ENCODE measurements at places on chromosomes 13 and 19. TPM values are rescaled to one million over a fixed set of nuclear protein-coding genes. Genes with fewer than 3 reads are reported as not detected.

DNA sequence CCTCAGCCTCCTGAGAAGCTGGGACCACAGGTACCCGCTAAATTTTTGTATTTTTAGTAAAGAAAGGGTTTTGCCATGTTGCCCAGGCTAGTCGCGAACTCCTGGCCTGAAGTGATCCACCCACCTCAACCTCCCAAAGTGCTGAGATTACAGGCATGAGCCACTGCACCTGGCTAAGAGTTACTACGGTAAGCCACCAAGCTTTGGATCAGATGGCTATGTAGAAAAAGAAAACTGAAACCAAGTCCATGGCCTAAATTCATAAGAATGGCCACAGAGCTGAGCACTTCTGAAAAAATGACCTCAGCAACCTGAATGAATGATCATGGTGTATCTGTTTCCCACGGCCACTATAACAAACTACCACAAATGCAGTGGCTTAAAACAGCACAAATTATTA, 9.4 kb downstream of the OPA3 start:
- H3K27ac ChIP-seq, result no peak overlapping the region
- H3K36me3 ChIP-seq, result peaks cover 2% of the 10 kb centered on the region
- no peak overlapping the region for H3K4me3 ChIP-seq

DNA sequence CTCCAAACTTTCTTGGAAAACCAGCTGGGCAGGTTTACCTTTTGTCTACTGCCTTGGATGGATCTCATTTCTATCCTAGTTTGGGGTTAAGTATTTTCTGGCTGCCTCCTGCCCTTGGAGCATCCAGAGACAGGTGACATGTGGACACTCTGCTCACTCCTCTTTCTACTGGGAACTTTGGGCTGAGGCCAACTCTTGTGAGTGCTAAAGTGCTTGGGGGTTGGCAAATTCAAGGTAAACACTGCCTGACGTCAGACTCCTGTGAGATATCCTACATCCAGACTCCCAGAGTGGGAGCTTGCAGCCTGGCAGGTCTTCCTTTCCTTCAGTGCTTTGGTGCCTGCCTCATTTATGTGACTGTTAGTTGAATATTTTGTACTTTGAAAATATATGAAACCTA, 388.1 kb downstream of the KCNRG start:
- H3K4me3 ChIP-seq, result no peak overlapping the region
- no peak overlapping the region for H3K27ac ChIP-seq
- no peaks in the 10 kb centered on the region for H3K36me3 ChIP-seq
- H3K27me3 ChIP-seq, result peaks cover 12% of the 10 kb centered on the region
- DNase-seq, result no peak
- no peaks in the 10 kb centered on the region for H3K4me1 ChIP-seq

- DNase-seq, result no peak
- no peaks in the 10 kb centered on the region for H3K4me1 ChIP-seq
- H3K4me3 ChIP-seq, result no peak overlapping the region
- H3K27ac ChIP-seq, result no peak overlapping the region
- peaks cover 8% of the 10 kb centered on the region for H3K27me3 ChIP-seq
- H3K36me3 ChIP-seq, result no peaks in the 10 kb centered on the region
Observed at GRCh38 chr13:25581351-25581750, 209.6 kb downstream of the ATP8A2 start.

DNA sequence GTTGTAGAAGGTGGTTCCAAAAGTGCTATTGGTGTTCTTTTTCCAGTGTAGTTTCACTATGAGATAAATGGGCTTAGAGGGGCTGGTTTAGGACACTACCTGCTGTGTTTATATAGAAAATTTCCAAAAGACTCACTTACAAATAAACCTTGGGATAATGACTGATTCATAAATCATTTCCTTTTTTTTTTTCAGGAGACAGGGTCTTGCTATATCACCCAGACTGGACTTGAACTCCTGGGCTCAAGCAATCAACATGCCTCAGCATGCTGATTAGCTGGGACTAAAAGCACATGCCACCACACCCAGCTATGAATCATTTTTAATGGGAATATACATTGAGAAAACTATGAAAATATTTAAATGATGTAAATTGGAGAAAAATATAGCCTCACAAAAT, 376.6 kb downstream of the PCDH9 start:
- no peak overlapping the region for H3K27ac ChIP-seq
- DNase-seq, result no peak
- no peaks in the 10 kb centered on the region for H3K27me3 ChIP-seq

- DNase-seq, result no peak
- no peaks in the 10 kb centered on the region for H3K36me3 ChIP-seq
- H3K4me3 ChIP-seq, result no peak overlapping the region
- peaks cover 6% of the 10 kb centered on the region for H3K27me3 ChIP-seq
Observed at GRCh38 chr13:23642110-23642509, 71.9 kb downstream of the TNFRSF19 start.

GRCh38 chr19:40252395-40252794, 25.9 kb upstream of the CCNP start:
- no peak overlapping the region for H3K4me3 ChIP-seq
- no peak overlapping the region for H3K27ac ChIP-seq
- peaks cover 3% of the 10 kb centered on the region for H3K4me1 ChIP-seq
- no peaks in the 10 kb centered on the region for H3K27me3 ChIP-seq

GRCh38 chr13:97114651-97115050, 107.5 kb upstream of the MBNL2 start:
- H3K36me3 ChIP-seq, result no peaks in the 10 kb centered on the region
- H3K27ac ChIP-seq, result no peak overlapping the region
- peaks cover 33% of the 10 kb centered on the region for H3K27me3 ChIP-seq
- no peak overlapping the region for H3K4me3 ChIP-seq

DNA sequence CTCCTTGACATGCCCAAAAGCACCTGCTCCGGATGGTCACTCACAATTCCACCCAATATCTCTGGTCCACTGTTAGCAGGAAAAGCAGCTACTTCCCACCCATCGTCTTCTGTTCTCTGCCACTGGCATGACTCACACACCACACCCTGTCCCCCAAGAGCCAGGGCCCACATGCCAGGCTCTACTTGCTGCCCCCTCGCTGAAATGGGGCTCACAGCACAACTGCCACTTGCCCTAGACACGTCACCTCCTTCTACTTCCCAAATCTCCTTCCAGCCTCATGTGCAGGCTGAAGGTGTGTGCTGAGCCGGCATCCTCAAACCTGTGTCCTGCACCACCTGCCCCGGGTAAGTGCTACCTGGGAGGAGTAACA, 65.0 kb downstream of the TBC1D4 start:
- H3K4me3 ChIP-seq, result no peak overlapping the region
- H3K4me1 ChIP-seq, result no peaks in the 10 kb centered on the region
- H3K27me3 ChIP-seq, result peaks cover 5% of the 10 kb centered on the region
- DNase-seq, result no peak

DNA sequence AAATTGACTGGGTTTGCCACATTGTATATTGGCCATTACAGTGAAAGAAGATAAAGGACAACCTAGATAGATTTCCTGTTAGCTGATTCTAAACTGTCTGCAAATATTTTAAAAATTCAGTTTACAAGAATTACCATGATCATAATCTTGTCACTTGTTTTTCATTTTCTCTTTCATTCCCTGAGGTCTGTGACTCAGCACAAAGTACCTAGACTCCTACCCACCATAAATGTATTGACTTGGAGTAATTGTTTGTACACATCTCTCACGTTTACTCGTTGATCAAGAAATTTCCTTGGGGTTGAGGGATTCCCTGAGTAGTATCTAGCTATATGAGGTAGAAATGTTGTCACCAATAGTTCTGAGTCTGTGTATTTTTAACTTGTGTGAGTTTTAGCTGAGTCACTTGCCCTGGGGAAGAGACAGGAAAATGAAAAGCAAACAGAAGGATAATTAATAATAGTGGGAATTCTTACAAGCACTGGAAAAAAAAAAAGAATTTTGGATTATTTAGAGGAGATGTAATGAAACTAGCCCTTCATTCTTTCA, 299.2 kb upstream of the DACH1 start:
- no peak overlapping the region for H3K4me3 ChIP-seq
- H3K4me1 ChIP-seq, result no peaks in the 10 kb centered on the region
- no peak for DNase-seq
- no peak overlapping the region for H3K27ac ChIP-seq

DNA sequence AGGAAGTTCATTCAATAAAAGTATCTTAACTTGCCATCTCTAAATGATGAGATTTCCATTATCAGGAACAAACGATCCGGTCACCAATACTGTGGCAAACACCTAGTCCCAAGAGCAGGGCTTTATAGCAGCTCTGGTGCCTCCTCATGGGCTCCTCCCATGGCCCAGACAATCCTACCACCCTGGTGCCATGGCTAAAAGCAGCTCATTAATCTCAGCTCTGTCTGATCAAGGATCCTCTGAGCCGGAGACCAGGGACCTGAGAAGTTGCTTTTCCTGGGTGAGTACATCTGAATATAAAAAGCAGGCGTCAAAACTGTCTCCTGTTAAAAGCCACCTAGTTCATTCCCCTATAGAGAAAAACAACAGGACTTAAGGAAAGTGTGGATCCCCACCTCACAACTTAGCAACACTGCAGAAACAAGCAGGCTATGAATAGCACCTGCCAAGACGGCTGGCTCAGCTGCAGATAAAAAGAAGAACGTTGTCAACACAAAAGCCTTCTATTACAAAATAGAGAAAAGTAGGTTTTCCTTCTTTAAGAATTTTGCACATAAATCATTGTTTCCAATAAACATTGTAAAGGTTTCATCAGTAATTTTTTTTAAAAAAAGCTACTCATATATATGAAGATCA, 30.3 kb downstream of the TSHZ3 start:
- no peaks in the 10 kb centered on the region for H3K36me3 ChIP-seq
- DNase-seq, result no peak
- no peaks in the 10 kb centered on the region for H3K4me1 ChIP-seq

- no peak overlapping the region for H3K4me3 ChIP-seq
- no peaks in the 10 kb centered on the region for H3K27me3 ChIP-seq
- no peak for DNase-seq
- H3K27ac ChIP-seq, result no peak overlapping the region
- peaks cover 64% of the 10 kb centered on the region for H3K36me3 ChIP-seq
- peaks cover 55% of the 10 kb centered on the region for H3K4me1 ChIP-seq
Observed at GRCh38 chr13:30745906-30746686, 10.8 kb downstream of the ALOX5AP start.

- no peak for DNase-seq
- no peak overlapping the region for H3K4me3 ChIP-seq
- H3K4me1 ChIP-seq, result no peaks in the 10 kb centered on the region
- H3K36me3 ChIP-seq, result no peaks in the 10 kb centered on the region
- H3K27me3 ChIP-seq, result no peaks in the 10 kb centered on the region
Observed at GRCh38 chr13:111518161-111518792, 197.8 kb downstream of the TEX29 start.

GRCh38 chr13:98950705-98951104, 27.2 kb downstream of the DOCK9 start:
- H3K27me3 ChIP-seq, result no peaks in the 10 kb centered on the region
- H3K4me3 ChIP-seq, result no peak overlapping the region
- no peak overlapping the region for H3K27ac ChIP-seq
- peaks cover 25% of the 10 kb centered on the region for H3K36me3 ChIP-seq

DNA sequence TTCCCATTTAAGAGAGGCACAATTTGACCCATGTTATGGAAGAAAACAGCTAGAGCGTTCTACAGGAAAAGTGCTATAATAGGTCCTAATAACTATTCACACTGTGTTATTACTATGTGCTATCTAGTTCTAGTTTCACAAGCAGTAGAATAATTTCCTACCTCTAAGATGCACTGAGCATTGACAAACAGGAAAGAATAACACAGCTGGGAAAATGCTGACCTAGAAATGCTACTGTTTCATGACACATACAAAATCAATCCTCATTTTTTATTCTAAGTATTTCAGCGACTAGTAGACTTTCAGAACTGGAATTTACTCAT, 259.5 kb downstream of the ITGBL1 start:
- no peak overlapping the region for H3K4me3 ChIP-seq
- no peaks in the 10 kb centered on the region for H3K36me3 ChIP-seq
- no peak for DNase-seq
- peaks cover under 1% of the 10 kb centered on the region for H3K4me1 ChIP-seq
- no peak overlapping the region for H3K27ac ChIP-seq
- no peaks in the 10 kb centered on the region for H3K27me3 ChIP-seq

DNA sequence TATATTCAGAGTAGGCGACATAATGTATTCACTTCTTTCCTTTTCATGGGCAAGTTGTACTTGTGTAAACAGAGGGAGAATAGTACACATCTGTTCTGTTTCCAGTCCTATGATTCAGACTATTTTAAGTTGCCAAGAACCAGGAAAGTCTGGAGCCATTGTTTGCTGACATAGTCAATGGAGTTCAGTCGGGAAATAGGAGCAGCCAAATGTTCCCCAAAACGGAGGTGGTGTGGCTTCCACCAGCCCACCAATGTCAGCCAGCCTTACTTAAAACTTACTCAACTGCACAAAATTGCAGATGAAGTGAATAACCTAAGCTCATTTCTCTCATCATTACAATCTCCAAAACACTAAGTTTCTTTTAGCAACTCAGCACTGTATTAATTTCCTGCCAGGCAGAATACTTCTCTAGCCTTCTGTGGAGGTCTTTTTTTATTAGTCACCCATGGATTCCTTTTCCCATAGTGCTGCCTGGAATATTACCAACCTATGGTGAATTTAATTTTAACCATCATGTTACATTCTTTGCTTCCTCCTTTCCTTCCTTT, 22.3 kb upstream of the CSNK1A1L start:
- no peak overlapping the region for H3K27ac ChIP-seq
- no peak for DNase-seq
- H3K4me3 ChIP-seq, result no peak overlapping the region
- no peaks in the 10 kb centered on the region for H3K4me1 ChIP-seq
- H3K27me3 ChIP-seq, result no peaks in the 10 kb centered on the region

DNA sequence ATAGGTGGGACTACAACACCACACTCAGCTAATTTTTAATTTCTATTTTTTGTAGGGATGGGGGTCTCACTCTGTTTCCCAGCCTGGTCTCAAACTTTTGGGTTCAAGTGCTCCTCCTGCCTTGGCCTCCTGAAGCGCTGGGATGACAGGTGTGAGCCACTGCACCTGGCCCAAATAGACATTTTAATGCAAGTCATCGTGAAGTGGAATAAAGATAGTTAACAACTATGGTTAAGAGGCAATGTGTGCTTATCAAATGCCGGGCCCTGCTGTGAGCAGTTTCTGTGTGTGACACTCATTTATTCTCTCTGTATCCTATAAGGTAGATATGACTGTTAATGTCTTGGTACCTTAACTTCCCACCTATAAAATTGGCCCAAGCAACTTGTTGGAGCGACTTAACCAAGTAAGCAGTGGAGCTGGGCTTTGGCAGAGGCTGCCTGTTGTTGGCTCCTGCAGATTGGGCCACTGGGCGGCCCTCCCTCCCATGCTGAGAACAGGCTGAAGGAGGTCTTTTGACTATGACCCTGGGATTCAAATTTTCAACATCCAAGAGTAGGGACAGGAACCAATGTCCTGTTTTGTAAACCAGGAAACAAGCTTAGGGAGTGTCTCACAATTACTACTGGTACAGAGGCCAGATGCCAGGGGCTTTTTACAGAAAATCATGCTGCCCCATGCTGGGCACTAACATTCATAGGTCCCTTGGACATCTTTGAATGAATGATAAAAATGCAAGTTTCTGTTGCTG, 450.7 kb downstream of the TSHZ3 start:
- H3K36me3 ChIP-seq, result no peaks in the 10 kb centered on the region
- DNase-seq, result no peak
- H3K4me1 ChIP-seq, result no peaks in the 10 kb centered on the region
- no peak overlapping the region for H3K4me3 ChIP-seq
- H3K27me3 ChIP-seq, result no peaks in the 10 kb centered on the region

The MAN2B1 gene
- total RNA-seq, result 130 TPM

The NCR1 gene
- total RNA-seq, result not detected

The CD70 gene
- total RNA-seq, result 12.6 TPM

The IRF3 gene
- 157 TPM for total RNA-seq

The ZNF223 gene
- total RNA-seq, result not detected

The ZNF439 gene
- total RNA-seq, result 9.7 TPM

The ZNF557 gene
- total RNA-seq, result 19.3 TPM

The PRTN3 gene
- not detected for total RNA-seq

The ZNF606 gene
- total RNA-seq, result 15.3 TPM
